Stimulated activated CD8-positive, alpha-beta memory T cell treated with anti-CD3 and anti-CD28 coated beads, Interleukin-7, amount 100 ng/mL, for 1 hour (primary cell): ENCODE measurements at places on chromosomes 2 and 18.
A peak's percentile ranks its signal among the peaks of the same experiment; 100 is the strongest.

DNA sequence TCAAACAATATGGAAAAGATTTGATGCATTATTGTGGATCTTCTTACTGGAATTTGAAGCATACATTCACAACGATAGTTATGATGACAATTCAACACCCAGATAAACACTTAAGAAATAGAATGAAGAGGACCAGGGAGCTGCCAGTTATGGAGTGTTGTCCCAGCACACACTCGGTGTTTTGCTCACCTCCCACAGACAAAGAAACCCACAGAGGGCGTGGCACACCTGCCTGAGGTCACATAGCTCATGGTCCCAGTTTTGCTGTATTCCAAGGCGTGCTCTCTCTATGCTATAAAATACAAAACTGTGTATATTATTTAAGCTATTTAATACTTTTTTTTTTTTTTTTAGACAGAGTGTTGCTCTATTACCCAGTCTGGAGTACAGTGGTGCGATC is 31.1 kb downstream of the EFR3B start:
- DNase-seq, result no peak

DNA sequence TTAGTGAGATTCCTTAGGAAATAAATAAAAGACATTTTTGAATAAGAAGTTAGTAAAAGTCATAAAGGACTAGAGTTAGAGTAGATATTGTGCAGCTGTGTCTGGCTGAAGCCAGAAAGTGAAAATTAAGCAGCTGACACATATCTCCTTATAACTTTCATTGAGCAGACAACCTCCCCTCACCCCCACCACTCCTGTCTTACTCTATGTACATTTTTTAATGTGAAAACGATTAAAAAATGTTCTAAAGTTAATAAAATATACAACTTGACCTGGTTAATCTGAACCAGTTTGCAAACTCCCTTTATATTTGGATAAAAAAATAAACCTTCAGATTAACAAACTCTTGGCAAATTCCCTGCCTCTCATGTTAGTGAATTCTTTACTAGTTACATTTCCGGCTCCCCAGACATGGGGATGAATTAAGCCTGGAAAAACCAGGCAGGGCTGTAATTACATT is 462.8 kb downstream of the MEIS1 start:
- DNase-seq, result no peak

- DNase-seq, result no peak
Observed at GRCh38 chr2:159941729-159942128, 120.7 kb downstream of the PLA2R1 start.

GRCh38 chr18:50674307-50674980 is 114.6 kb downstream of the MAPK4 start:
- no peak for DNase-seq

DNA sequence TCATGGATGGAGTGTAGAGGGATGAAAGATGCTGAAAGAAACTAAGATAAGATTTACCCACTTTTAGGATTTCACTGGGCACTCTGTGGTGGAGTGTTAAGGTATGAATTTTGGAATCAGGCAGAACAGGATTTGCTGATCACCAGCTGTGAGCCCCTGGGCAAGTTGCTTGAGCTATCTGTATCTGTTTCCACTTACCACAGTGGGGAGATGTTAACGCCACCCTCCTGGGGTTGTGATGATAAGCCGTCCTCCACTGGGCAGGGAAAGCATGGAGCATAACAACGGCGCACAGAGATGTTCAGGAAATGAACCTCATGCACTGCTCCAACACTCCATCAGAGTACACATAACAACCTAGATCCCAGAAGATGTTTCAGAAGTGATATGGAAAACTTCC is 160.6 kb downstream of the MTCL1 start:
- no peak for DNase-seq

GRCh38 chr18:47254341-47254939 is 3.0 kb upstream of the SKOR2 start:
- no peak for DNase-seq

DNA sequence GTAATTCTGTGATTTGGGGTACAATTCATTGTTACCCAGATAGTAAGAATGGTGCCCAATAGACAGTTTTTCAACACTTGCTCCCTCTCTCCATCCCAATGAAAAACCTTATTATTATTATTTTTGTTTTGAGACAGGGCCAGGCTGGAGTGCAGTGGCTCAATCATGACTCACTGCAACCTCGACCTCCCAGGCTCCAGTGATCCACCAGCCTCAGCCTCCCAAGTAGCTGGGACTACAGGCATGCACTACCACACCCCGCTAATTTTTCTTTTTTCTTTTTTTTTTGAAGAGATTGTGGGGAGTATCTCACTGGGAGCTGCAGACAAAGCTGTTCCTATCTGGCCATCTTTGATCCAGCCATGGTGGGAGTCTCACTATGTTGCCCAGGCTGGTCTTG is 7.2 kb downstream of the TGFA start:
- no peak for DNase-seq

GRCh38 chr2:112121682-112122254 is 16.4 kb upstream of the FBLN7 start:
- peak; percentile 11 for DNase-seq

- DNase-seq, result no peak
Observed at GRCh38 chr18:69916412-69916811, 31.3 kb downstream of the CD226 start.

DNA sequence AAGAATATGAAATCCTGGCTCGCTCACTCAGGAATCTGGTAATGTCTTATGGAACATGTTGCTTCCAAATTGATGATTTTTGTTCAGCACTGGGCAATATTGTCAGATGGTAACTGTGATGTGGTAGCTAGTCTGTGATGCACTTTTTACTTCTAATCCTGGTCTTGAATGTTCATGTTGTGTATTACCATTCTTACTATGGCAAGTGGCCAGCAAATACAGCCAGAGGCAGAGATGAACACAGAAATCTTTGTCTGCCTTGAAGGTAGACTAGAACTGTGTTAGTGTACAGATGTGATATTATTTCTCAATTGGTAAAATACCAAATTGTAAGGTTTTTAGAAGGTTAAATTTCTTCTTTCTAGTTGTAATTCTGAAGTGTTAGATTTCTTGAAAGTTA is 83.3 kb downstream of the UBE2E3 start:
- DNase-seq, result no peak

DNA sequence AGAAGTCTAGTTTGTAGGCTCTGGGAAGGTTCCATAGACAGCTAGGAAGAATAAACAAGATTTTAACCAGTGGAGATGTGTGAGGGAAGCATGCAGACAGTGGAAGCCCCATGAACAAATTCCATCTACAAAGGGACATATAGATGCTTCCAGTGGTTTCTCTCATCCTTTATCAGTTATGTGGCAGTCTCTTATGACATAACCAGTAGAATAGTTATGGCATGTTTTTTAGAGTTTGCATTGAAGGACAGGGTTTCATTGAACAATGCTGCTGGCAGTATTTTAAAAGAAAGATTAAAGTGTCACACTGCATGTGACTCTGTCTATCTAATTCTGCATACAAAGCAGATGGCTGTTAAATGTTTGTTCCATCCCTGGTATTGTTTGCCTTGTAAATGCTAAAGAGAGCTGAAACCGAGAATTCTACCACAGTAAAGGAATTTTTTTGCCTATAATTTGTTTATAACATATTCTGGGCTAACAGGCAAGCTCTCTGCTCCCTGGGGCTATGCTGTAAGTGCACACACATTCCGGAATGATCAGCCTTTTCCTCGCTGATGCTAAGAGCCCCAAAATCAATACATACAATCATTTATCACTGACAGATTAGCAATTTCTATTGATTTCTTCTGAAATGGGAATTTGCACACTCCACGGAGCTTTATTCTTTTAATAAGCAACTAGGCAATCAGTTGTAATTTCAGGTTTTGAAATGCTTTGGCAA is 76.8 kb upstream of the PELI1 start:
- DNase-seq, result no peak

DNA sequence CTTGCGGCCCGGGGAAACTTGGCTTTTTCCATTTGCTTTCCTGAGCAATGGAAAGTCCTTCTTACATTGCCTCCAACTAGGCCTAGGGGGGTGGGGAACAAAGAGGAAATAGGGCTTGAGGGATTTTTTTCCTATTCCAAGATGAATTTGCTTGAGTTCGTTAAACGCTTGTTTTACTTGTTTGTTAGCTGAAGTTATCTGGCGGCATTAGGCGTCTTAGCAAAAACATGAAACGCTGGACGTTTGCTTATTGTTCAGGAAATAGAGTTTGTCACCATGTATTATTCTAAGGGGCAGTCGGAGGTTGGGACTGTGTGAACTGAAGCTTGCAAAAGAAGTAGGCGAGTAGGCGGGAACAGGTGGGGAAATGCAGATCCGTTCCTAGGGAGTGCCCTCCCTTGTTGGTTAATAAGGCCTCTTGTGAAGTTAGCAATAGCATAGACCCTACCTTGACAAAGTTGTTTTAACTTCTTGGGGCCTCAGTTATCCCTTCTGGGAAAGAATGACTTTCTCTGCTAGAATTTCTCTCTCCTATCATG is 1.9 kb downstream of the CABLES1 start:
- no peak for DNase-seq

DNA sequence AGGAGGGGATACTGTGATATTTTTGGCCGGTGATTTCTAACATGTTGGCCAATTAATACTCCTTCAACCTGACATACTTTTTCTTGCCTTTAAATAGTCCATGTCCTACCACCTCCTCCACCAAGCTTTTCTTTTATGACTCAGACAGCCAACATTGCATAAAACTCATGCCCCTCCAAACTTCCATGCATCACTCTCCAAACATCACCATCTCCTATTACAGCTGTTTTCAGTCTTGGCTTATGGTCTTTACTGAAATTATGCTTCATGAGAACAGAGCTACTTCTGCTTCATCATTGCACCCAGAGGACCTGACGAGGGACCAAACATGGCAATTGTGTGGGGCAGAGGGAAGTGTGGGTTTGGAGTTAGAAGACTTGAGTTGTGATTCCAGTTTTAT is 305.4 kb downstream of the LPIN1 start:
- DNase-seq, result no peak

DNA sequence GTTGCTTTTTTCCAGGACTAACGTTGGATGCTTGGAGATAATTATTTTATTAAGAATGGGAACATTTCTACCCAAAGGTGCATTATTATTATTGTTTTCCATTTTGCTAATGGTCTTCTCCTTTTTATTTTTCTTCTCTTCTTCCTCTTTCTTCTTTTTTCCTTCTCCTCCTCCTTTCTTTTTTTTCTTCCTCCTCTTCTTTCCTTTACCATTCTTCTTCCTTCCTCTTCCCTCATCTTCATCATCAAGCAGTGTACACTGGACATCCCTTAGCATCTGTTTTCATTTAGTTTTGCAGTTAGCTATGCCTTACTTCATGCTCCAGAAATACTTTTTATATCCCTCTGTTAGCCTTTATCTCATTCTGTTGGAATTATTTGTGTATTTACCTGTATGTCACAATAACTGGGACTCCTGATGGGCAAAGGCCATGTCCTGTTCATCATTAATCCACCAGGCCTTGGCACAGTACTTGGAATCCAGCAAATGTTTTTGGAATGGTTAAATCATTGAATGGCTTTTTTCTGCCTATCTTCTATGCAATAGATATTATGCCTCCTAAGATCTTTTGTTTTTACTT is 162.7 kb downstream of the CAMKMT start:
- DNase-seq, result no peak

GRCh38 chr18:62754026-62754425 is 38.7 kb downstream of the PHLPP1 start:
- DNase-seq, result no peak

DNA sequence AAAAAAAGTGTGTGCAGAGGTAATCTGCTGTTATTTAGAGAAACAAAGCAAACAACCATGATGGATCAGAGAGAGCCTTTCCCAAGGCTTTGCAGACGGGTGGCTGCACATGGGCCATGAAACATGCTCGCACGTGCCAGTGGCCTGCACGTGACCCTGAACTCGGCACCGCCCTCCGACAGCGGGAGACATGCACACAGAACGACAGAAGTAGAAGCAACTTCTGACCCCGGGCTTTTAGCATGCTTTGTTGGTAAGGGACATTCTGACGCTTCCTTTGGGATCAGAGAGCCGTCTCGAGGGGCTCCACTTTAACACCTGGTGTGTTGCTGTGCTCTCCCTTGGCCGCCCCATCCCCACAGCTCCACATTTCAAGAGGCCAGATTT is 112.5 kb downstream of the KCNF1 start:
- no peak for DNase-seq

DNA sequence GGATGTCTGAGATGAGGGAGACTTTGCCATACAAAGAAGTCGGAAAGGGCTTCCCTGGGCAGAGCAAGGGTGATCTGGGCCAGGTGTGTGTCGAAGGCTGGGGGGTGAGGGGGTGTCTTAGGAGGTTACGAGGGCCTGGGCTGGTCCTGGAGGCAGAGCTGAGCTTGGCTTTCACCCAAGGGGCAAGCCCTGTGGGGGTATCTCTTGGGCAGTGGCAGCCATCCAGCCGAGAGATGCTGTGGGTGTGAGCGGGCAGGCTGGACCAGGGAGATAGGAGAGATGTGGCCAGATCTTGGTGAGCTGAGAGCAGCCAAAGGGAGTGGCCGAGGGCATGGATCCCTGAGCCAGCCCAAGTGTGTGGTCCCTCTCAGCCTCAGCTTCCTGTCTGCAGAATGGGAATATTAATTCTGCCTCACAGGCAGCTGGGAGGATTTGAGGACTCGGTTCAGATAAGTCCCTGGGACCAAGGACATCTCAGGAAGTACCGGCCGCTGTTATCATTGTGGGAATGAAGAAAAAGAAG is 33.0 kb downstream of the MAL start:
- DNase-seq, result no peak

DNA sequence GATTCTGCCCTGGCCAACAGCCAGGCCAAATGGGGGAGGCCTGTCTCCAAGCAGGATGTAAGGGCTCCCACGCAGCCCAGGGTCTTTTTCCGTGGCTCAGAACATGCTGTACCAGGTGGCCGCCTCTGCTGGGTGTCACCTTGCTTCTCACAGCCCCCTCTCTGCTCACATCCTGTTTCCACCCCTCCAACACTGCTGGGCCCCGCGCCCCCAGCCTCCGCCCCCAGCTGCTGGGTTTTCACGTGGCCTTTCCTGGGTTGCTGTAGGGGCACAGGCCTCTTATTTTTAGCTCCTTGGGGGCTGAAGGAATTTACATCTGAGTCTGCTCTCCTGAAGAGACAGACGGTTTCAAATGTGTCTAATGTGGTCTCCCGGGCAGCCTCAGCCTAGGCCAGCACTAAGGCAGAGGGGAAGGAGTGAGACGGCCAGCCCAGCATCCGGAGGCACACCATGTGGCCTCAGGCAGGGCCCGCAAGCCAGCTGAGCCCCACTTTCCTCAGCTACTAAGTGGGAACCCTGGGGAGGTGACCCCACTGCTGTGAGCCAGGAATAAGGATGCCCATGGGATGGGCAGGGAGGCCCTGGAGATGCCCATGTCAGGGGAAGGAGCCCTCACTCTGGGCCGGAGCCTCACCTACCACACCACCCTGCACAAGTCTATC is 18.7 kb upstream of the DUSP2 start:
- no peak for DNase-seq

GRCh38 chr18:42929857-42930256 is 185.6 kb downstream of the RIT2 start:
- no peak for DNase-seq

- no peak for DNase-seq
Observed at GRCh38 chr2:120221616-120222015, 1.6 kb downstream of the TMEM185B start.

DNA sequence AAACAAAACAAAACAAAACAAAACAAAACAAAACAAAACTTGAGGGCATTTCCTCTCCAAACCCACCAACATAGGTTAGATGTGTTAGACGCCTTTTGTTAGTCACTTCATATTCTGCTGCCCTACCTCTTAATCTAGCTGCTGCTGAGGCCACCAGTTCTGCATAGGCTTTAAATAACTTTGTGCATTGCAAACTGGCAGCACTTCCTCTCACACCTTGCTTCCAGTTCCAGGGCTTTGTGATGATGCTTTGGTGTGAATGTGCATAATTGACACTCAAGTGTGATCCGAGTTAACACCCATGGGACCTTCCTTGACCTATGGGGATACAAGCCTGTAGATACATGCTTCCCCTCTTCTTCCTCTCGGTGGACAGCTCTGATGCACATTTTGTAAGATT is 2.3 kb upstream of the SERPINB11 start:
- no peak for DNase-seq
